ENCODE measurements at places on chromosomes 1 and 21.

GRCh38 chr1:181179987-181180365 lies 91.5 kb downstream of the IER5 start:
- peak; percentile 22 for ATAC-seq

DNA sequence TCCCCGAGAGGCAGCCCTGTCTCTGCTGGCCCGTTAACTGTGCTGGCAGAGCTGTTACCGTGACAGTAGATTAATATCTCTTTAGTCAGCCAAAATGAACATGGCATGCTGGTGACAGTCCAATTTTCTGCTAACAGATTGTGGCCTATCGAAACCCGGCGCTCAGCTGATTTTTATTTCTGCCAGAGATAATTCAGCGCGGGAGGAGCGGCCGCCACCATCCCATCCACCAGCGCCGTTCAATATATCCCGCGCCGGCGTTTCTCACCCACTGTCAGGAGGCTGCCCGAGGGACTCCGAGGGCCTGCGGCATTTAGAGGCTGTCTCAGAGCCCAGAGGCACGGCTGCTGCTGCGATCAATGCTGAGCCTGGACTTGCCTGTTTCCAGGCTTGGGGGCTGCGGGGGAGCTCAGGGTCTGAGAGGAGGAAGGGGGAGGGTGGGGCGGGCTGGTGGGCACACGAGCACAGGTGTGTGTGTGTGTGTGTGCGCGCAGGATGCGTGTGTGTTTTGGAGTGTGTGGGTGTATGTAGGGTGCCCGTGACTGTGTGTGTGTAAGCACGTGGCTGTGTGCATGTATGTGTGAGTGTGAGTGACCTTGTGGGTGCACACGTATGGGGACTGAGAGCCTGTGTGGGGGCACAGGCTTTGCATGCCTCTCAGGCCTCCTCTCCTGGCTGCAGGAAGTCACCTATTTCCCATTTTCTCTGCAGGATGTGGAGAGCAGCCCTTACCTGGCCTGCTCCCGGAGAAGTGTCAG lies 109.7 kb upstream of the ACTRT2 start:
- no peak for ATAC-seq

DNA sequence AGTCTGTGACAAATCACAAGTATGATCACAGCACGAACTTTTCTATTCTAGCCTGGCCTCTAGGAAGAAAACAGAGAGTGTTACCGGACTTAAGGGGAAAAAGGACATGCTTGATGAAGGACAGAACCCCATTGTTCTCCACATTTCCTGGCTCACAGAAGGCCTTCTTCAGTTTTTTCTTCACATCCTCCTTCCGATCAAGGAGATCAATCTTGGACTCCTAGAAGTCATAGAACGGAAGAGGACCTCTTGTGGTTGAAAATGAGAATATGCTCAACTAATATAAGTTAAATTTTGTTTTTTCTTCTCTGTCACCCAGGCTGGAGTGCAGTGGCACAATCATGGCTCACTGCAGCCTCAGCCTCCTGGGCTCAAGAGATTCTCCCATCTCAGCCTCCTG lies 30.3 kb downstream of the YARS1 start:
- ATAC-seq: peak; percentile 72

DNA sequence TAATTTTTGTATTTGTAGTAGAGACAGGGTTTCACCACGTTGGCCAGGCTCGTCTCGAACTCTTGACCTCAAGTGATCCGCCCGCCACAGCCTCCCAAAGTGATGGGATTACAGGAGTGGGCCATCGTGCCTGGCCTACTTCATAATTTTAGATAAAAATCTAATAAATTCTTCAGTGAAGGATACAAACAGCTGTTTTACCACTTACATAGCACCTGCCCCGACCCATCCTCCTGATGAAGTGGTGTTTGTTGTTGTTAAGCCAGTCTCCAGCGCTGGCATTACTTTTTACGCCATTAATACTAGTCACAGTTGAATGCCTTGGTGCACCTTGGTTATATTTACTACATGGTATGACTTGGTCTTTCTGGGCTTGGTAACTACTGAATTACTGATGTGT lies 12.3 kb upstream of the RAP1GAP start:
- ATAC-seq: no peak

DNA sequence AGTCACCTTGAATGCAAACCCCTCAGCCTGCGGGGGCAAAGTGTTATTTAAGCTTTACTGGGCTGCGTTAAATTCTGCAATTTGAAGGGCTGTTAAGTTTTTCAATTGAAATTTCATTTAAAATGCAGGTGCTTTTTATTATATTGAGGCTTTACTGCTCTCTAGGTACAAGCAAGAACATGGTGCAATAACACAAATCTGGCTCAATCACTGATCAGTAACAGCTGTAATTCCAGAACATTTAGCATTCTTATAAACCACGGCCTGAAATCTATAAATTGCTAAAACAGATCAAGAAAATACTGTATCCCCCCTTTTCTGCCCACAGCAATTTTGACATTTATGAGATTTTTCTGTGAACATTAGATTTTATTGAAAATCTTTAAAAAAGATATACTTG lies 322.8 kb downstream of the KCTD3 start:
- no peak for ATAC-seq

DNA sequence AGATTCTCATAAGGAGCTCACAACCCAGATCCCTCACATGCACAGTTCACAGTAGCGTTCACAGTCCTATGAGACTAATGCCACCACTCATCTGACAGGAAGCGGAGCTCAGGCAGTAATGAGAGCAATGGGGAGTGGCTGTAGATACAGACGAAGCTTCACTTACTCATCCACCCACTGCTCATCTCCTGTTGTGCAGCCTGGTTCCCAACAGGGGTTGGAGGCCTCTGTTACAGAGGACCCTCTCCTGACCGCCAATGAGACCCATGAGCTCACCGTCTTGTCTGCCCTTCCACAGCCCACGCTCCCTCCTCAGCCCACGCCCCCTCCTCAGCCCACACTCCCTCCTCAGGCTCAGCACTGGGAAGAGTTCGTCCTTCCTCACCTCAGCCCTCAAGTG lies 39.6 kb downstream of the RSPH1 start:
- ATAC-seq: no peak

DNA sequence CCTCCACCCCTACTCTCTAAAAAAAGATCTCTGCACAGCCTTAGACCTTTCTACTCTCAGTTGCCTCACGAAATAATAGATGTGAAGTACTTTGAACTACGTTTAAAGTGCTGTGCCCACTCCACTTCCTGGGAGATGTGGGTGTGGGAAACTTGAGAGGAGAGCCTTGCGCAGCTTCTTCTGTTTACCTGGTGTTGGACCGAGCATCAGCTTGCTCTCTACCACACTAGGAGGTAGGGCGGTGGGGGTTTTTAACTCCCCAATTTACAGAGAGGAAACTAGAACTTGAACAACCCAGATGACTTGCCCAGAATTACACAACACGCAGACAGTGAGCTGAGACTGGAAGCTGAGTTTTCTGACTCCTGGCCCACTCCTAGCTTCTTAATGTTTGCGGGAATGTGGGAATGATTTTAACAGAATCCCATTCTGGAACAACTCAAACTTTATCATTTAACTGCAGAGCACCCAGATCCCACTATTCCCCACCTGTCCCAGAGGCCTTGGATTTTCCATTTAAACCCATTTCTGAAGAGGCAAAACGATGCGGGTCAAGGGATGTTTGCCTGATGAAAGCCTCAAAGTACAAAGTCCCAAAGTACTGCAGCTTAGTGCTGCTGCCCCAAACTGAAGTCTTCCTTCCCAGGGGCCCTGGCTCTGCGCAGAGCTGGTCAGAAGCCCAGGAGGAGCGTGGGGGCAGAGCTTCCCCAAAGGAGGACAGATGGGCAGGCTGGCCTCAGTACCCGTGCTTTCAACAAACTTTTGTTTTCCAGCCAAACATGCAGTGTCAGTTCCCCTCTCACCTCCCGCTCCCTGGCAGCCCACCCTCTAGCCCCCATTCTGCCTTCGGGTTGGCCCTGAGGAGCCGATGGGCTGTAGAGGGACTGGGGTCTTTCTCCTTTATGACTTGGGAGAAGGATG lies 19.0 kb downstream of the BTG2 start:
- no peak for ATAC-seq

GRCh38 chr1:23122023-23122748 lies 46.5 kb downstream of the LUZP1 start:
- ATAC-seq: peak; percentile 84

GRCh38 chr1:163366555-163366954 lies 44.8 kb downstream of the NUF2 start:
- no peak for ATAC-seq

DNA sequence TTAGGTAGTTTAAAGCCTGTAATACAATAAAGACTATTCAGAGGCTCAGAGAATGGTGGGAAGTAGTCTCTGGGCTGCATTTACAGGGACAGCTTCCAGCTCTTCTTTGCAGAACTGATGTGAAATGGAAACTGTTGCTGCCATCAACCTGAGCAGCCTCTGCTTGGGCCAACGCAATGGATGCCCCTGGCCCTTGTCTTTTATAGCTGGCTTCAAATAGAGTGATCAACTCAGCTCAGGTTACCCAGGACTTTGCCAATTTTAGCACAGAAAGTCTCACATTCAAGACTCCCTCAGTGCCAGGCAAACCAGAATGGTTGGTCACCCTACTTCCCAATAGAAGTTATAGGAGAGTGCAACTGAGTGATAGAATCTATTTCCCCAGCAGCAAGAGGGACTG lies 18.1 kb upstream of the GALNT2 start:
- ATAC-seq: no peak

- peak; percentile 74 for ATAC-seq
Observed at GRCh38 chr1:189619682-189620332, 857.9 kb downstream of the BRINP3 start.

DNA sequence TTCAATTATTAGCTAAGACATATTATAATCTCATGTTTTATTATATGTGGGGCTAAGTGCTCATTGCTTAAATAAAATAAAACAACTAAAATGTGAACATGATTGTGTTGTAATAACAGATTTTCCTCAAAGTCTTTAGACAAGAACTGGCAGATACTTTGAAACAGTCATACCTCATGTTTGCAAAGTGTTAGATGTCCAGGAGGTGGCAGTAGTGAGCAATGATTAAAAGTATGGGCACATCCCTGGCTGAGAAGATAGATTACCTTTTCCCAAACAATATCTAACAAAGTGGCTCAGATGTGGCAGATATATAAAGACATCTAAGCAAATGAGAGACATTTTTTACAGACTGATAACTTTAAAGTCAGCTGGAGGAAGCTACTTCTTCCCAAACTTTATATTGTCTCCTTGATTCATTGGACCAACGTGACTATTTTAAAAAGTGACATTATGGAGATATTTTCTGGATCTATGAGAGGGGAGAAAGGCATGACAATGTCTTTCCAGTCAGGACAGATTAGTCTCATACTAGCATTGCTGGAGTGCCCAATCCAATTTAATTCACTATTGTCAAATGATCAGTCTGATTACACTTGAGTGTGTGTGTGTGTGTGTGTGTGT lies 269.8 kb downstream of the S1PR1 start:
- ATAC-seq: peak; percentile 84

Measured in SK-N-SH treated with all-trans-retinoic acid at 6 μM for 48 hours (cell line).